ENCODE measurements at places on chromosomes 6 and 20. TPM values are rescaled to one million over a fixed set of nuclear protein-coding genes. Genes with fewer than 3 reads are reported as not detected.
A peak's percentile ranks its signal among the peaks of the same experiment; 100 is the strongest.

Gene SLC22A16
- polyA plus RNA-seq, result 0.47 TPM

GRCh38 chr6:168691774-168692173 lies 250.8 kb downstream of the SMOC2 start:
- DNase-seq, result no peak

GRCh38 chr6:168638468-168639271 lies 197.7 kb downstream of the SMOC2 start:
- DNase-seq, result no peak

DNA sequence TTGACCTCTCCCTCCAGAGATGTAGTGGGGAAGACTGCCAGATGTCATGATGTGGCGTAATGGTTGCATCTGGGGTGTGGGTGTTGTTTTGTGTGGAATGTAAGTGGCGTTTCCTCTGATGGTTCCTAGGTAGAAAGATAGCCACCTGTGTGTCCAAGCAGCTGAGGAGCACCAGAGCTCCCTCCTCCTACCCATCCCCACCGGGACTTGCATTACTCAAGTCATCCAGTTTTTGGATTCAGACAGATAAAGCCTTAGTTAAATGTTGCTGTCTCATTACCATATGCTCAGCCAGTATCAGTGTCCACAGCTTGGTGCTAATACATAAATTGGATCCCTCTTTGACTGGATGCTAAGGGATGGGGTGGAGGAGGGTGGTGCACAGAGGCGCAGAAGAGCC lies 282.3 kb downstream of the TBC1D7 start:
- DNase-seq, result no peak

Gene SLC9A8
- polyA plus RNA-seq, result 12.8 TPM

DNA sequence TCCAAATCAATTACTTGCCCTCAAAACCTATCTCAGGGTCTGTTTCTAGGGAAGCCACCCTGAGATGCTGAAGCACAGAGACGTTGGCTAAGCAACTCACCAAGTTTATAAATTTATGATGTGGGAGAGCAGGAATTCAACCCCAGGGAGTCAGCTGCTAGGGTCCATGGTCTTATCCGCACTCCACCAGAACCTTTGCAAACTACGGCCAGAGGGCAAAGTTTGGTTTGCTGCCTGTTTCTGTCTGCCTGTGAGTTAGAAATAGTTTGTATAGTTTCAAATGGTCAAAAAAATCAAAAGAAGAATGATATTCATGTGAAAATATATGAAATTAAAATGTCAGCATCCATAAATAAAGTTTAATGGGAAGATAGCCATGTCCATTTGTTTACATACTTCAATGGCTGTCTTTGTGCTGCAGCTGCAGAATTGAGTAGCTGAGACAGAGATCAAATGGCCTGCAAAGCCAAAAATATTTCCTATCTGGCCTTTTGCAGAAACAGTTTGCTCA lies 83.7 kb upstream of the ZFP64 start:
- DNase-seq, result peak; percentile 69

DNA sequence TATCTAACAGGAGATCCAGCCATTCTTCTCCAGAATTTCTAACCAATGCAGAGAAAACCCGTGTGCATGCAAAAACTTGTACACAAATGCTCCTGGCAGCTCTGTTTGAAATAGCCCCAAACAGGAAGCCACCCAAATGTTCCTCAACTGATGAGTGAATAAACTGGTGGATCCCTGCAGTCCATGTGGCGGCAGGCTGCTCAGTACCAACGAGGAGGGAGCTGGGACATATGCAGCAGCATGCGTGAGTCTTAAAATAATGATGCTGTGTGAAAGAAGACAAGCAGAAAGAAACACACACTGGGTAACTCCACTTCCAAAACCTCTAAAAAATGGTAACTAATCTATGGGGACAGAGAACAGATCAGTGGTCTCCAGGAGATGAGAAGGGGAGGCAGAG lies 542.1 kb upstream of the AGPAT4 start:
- DNase-seq, result no peak

DNA sequence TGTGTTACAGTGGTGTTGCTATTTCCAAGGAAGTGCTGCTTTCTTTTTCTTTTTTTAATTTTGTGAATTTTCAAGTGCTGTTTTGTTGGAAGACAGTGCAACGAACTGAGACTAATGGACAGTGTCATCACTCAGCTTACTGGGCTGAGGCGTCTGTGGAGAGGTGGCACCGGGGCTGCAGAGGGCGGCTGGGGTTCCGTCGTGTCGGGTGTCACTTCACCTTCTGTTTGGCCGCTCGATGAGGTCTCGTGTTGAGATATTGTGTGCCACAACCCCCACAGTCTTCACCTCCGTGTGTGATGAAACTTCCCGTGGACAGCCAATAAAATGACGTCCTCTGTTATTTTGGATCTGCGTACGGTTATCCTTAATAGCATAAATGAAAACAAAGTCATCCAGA lies 149.4 kb upstream of the SNX9 start:
- DNase-seq, result no peak

Gene TCF19
- polyA plus RNA-seq, result 21.4 TPM

Gene MYL9
- polyA plus RNA-seq, result 210 TPM

- DNase-seq, result no peak
Measured at GRCh38 chr6:14060971-14061370, 56.6 kb upstream of the CD83 start.

GRCh38 chr20:38543014-38543906 lies 37.7 kb upstream of the ADIG start:
- DNase-seq, result no peak

- DNase-seq, result no peak
Measured at GRCh38 chr20:4299216-4299615, 283.9 kb upstream of the RNF24 start.

DNA sequence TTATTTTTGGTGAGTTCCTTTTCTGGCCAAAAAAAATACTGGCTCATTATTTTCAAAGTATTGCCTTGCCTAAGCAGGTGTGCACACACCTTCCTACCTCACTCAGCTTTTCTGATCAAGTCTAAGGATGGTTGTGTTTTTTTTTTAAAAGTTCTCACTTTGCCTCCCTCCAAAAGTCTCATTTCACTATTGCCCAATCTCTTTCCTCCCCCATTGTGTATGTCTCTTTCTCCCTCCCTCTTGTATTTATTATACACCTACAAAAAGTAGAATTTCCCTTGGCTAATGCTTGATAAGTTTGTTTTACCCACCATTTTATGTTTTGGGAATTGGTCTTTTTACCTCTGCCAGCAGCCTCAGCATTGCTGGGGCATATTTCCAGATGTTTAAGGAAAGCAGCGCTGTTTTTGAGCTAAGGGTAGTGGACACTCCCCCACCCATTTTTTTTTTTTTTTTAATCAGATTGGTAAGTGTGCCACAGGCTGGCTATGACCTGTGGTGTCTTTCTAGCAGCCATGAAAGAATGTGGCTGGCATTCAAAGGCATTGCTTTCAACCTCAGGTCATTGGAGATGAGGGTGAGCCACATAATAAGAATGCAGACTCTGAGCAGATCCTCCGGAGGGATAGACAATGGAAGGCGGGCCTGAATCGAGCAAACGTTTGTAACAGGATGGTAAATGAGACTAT lies 668.6 kb downstream of the UTRN start:
- DNase-seq, result no peak

- DNase-seq, result no peak
Measured at GRCh38 chr6:2976571-2977085, 5.3 kb upstream of the SERPINB6 start.
